ENCODE measurements at places on chromosomes 7 and 10.

- DNase-seq, result no peak
Measured at GRCh38 chr7:141511676-141512396, 39.4 kb upstream of the AGK start.

DNA sequence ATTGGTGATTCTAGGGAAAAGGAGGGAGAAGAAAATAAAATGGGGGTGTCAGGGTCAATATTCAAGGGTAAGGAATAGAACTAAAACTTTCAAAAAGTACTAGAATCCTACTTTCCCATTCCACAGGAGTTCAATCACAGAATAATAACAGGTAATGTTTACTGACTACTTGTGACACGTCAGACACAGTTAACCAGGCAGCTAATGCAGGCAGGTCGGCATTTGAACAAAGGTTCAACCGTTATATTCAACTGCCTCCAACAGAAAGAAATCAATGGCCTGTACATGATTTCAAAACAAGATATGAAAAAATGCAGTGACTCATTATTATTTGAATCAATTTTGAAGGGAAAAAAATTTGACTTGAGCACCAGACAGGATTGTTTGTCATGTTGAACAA lies 3.1 kb downstream of the ASB15 start:
- DNase-seq, result no peak

- no peak for DNase-seq
Measured at GRCh38 chr7:28016297-28016696, 164.3 kb downstream of the JAZF1 start.

DNA sequence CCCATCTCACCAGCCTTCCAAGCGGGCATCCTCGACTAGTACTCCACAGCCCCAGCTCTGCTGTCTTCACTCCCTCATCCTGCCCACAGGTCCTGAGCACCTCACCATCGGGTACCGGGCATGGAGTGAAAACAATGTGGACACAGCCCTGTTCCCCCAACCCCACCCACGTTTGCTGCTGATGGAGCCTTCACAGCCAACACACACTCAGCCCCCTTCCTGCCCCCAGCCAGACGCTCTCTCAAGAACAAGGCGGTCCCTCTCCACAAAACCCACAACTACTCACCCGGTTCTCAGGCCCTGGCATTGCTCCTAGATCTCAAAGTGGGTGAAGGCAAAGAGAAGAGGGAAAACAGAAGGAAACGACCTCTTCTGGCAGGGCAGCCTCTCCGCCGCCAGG lies 56.1 kb downstream of the SLIT1 start:
- DNase-seq, result no peak

GRCh38 chr7:11591055-11591633 lies 240.9 kb downstream of the THSD7A start:
- DNase-seq, result no peak

GRCh38 chr7:5282543-5283316 lies at the start of gene SLC29A4:
Gene SLC29A4 (plus strand): TSS chr7:5282943. CDS start chr7:5287817, 4,874 bp downstream.
- DNase-seq, result no peak

- no peak for DNase-seq
Measured at GRCh38 chr10:692682-693351, 3.3 kb upstream of the DIP2C start.

DNA sequence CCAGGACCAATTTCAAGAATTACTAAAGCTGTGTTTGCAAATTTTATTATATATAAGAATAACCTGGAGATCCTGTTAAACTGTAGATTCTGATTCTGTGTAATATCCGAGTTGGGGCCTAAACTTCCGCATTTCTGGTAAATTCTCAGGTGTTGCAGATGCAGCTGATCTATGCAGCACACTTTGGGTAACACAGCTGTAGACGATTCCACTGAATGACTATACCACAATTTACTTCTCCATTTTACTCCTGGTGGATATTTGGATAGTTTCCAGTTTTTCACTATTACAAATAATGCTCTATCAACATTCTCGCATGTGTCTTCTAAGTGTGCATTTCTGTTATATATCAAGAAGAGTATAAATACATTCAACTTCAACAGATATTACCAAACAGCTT lies 7.5 kb downstream of the GDI2 start:
- no peak for DNase-seq

DNA sequence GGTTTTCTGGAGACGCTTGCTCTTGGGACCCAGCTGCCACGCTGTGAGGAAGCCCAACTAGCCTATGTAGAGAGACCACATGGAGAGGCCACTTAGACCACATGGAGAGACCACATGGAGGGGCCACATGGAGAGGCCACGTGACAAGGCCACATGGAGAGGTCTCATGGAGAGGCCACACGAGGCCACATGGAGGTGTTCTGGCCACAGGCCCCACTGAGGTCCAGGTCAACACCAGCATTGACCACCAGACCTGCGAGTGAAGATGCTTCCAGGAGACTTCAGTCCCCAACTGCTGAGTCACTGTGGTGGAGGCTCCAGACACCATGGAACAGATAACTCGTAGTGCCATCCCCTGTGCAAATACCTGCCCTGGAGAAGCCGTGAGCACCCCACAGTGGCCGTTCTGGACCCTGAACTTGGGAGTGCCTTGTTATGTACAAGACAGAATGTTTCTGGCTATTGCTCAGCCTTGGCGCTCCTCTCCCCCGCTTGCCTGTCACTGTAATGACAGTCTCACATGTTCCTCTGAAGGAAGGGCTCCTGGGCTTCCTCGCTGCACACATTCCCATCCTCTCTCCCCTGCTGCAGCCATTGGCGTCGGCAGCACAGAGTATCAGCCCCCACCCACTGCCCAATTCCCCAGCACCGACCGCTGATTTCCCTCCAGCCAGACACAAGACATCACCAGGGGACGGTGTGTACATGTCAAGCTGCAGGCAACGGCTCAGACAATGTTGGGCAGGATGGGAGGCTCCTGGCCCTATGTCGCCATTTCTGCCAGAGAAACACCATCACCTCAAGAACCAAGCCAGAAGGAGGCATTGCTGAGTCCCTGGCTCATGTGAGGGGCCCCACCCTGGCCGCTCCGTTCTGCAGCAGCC lies 49.0 kb upstream of the TNRC18 start:
- no peak for DNase-seq

DNA sequence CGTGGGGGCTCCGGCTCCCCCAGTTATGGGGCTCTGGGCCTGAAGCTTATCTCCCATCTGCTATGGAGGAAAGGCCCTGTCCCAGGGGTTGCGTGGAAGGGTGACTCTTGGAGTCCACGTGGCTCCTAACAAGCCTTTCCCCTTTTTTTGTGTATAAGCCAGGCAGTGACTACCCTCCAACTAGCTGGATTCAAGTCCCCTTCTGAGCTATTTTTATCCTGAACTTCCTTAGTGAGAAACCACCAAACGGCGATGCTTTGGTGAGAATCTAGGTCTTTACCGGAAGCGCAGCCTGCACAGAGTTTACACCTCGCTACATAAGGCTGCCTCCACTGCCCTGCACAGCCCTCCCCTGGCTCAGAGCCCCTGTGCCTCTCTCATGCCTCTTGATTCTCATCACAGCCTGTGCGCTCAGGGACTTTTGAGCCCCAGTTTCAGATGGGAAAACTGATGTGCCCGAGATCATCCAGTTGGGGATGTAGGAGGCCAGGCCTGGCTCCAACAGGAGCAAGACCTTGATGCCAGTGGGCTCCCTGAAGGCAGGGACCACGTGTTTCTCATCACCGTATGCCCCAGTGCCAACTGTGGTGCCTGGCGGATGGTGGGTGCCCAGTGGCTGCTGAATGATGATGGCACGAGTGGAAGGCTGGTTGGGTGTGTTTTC lies 102.3 kb upstream of the PPIF start:
- peak; percentile 56 for DNase-seq

- no peak for DNase-seq
Measured at GRCh38 chr7:37901236-37901827, 15.3 kb downstream of the SFRP4 start.

GRCh38 chr10:20474064-20474463 lies 423.0 kb downstream of the NEBL start:
- DNase-seq, result no peak

GRCh38 chr7:137832382-137832781 lies 14.4 kb downstream of the DGKI start:
- no peak for DNase-seq

- DNase-seq, result peak; percentile 59
Measured at GRCh38 chr10:49534670-49535381, 4.1 kb downstream of the ERCC6 start.

Measured in activated CD4-positive, alpha-beta T cell treated with anti-CD3 and anti-CD28 coated beads, Interleukin-2, Interleukin-4, amounts not matched to agents 100 ng/mL and 50 ng/mL, durations not matched to agents 16 hours and 8 hours (primary cell).